Hypothalamus (tissue), 51 donors: ENCODE measurements at places on chromosomes 7 and 10.

DNA sequence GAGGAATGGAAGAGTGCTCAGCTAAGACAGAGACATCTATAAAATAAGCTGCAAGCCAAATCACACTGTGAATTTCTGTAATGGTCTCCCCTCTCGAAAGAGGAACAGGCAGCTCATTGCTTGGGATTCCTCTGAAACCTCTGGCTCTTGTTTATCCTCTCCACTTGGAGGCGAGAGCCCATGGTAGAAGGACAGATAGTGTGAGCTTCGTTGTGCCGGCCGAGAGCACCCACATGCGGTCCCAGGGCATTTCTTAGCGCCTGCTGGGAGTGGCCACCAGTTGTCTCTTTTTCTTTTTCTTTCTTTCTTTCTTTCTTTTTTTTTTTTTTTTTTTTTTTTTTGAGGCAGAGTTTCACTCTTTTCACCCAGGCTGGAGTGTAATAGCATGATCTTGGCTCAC is 26.2 kb downstream of the CNPY1 start:
- no peak for DNase-seq

- peak; percentile 15 for DNase-seq
These were observed 96.2 kb downstream of the VOPP1 start for GRCh38 chr7:55475855-55476803.

DNA sequence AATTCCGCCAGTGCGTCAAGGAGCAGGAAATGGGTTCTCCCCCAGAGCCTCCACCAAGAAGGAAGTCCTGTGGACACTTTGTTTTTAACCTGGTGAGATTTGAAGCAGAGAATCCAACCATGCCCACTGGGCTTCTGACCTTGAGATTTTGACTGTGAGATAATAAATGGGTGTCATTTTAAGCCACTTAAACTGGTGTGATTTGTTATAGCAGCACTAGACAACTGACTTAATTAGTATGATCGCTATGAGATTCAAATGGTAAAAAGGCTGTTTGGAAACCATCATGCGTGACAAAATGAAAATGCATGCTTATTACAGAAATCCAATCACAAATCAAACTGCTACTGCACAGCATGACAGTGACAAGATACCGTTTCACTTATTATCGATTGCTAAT is 98.0 kb downstream of the ADAM12 start:
- no peak for DNase-seq

DNA sequence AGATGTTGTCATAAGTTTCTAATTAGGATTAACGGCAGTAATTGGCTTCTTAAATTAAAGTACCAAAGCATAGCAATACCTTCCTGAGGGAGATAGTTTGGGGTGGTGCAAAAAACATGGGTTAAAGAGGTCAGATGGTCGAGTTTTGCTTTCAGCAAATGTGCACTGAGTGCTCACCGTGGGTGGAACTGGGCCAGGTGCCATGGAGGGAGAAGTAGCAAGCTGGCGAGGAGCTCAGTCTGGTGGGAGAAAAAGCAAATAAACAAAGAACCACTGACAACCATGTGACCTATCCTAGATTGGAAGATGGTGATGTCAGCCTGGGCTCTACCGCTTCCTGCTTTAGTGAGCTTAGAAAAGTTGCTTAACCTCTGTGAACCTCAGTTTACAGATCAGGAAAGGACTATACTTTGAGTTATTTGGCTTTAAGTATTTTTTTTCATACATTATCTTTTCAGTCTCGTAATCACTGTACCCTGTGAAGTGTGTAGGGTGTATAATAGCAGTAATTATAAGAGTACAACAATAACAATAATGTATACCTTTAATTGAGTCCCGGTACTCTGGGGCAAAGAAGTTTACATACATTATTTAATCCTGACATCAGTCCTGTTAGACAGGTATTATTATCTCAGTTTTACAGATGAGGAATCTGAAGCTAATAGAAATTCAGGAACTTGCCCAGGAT is 69.0 kb upstream of the PDCD4 start:
- no peak for DNase-seq

GRCh38 chr7:55438757-55439525 is 73.8 kb downstream of the LANCL2 start:
- no peak for DNase-seq

- no peak for DNase-seq
These were observed 45.8 kb downstream of the EEPD1 start for GRCh38 chr7:36198854-36199266.

DNA sequence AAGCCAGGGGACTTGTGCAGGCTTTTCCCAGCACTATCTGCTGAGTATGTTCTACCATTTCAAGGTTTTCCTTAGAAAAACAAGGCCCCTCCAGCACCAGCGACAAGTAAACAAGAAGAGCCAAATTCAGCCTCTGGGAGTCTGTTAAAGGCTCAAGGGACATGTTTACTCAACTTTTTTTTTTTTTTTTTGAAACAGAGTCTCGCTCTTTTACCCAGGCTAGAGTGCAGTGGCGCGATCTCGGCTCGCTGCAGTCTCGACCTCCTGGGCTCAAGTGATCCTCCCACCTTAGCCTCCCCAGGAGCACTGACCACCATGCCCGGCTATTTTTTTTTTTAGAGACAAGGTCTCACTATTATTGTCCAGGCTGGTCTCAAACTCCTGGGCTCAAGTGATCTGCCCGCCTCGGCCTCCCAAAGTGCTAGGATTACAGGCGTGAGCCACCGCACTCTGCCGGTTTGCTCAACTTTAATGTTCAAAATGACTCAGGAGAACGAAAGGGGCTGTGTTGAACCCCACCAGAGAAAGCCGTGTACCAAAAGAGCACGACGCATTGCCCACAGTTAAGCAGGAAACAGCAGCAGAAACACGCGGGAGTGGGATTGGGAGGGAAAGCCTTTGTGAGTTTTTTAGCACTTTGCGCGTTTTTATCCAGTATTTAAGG is 772 bp downstream of the PRDX3 start:
- no peak for DNase-seq

DNA sequence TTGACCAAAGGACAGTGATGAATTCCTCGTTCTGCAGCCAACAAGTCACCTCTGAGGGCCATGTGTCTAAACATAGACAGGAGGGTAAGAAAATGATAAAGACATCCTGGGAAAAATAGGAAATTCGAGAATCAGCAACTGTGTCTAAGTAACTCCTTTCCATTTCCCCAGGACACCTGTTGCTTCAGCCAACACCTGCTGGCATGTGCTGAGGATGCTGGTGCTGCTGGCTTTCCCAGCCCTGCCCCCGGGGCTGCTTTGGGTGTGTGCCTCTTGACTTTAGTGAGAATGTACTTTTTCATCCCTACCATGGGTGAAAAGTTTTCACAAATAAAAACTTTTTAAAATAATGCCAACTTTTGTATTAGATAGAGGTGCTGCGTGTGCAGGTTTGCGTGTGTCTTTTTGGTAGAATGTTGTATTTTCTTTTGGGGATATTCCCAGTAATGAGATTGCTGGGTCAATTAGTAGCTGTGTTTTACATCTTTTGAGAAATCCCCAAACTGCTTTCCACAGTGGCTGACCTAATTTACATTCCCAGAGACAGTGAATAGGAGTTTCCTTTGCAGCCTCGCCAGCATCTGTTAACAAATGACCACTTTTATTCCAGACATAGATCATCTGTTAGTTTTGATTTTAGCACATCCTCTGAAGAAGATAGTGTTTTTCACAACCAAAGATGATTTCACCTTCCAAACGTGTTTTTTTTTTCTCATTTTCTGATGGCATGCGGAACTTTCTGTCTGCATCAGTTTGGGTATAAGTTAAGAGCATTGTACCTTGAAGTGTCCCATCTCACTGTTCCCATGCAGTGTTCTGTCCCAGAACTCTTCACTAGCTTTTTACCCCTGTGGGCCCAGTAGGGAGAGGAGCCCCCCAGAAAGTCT is 104.2 kb upstream of the ACBD5 start:
- DNase-seq, result no peak

DNA sequence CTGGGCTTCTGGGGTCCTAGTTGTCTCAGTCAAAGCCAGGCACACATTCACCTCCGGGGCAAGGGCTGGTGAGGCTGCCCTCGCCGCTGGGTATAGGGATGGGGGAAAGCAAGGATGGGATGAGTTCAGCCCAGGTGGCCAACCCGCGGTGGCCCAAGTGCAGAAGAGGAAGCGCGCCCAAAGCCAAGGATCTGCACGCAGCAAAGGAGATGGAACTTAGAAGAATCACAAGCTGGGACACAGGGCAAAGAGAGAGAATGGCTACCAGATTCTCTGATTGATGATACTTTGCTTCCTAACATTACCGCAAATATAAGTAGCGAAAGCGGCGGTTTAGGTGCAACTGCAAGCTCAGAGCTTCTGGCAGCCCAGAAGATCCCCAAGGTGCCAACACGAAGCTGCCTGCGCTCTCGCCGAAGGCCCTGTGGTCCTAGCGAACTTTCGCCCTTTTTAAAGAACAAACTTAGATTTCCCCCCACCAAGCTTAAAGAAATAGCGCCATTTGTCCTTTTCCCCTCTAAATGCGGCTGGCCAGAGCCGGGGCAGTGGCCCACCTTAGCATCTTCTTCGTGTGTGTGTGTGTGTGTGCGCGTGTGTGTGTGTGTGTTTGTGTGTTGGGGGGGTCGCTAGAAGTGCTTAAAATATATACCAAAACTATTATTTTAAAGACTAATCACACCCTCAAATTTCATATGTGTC is 927 bp upstream of the MKX start:
- no peak for DNase-seq

GRCh38 chr10:8214587-8214986 is 160.1 kb downstream of the GATA3 start:
- DNase-seq, result no peak

DNA sequence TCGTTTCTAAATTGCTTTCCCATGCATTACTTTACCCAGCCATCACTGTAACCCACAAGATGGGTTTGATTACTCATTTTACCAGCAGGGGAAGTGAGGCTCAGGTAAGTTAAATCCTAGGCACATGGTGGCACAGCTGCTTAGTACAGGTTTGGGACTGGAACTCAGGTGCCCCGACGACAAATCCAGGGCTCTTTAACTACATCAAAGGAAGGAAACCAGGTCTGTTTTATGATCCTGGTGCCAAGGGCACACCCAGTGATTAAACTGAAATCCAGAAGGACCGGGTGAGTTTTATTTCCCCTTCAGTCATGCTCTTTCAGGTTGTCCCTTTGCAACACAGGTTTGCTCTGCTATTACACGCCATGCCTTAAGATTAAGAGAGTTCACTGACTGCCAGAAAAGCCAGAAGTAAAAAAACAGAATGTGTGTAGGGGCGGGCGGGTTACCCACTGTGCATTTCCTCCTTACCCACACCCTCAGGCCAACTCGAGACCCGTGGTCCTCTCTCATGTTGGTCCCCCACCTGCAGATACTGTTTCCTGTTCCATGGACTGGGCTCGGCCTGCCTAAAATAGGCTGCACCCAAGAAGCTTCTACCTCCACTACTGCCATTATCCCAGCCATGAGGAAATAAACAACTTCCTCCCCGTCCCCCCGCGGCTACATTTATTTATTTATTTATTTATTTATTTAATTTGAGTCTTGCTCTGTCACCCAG is 55.1 kb upstream of the KDM7A start:
- no peak for DNase-seq

DNA sequence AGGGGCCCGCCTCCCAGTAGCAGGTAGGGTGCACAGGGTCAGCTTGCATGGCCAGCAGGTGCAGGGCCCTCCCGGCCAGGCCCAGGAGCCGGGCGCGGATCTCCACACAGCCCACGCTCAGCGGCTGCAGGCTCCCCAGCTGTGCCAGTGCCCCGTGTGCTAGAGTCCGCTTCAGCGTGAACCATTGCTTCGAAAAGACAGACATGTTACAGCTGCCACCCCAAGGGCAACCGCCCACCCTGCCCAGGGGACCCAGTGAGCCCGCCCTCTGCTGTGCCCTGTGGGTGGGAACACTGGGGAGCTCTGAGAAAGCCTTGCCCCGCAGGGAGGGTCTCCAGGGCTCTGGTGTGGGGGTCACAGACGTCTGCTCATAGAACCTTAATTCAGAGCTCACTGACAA is 64.3 kb upstream of the NKX6-2 start:
- DNase-seq, result no peak

DNA sequence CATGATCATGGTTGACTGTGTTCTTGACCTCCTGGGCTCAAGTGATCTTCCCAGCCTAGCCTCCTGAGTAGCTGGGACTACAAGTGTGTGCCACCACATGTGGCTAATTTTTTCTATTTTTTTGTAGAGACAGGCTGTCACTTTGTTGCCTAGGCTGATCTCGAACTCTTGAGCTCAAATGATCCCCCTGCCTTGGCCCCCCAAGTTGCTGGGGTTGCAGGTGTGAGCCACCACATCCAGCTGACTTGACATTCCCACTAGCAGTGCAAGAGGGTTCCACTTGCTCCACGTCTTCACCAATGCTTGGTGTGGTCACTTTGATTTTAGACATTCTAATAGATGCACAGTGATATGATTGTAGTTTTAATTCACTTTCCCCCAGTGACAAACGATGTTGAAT is 25.1 kb downstream of the CYP26A1 start:
- no peak for DNase-seq

DNA sequence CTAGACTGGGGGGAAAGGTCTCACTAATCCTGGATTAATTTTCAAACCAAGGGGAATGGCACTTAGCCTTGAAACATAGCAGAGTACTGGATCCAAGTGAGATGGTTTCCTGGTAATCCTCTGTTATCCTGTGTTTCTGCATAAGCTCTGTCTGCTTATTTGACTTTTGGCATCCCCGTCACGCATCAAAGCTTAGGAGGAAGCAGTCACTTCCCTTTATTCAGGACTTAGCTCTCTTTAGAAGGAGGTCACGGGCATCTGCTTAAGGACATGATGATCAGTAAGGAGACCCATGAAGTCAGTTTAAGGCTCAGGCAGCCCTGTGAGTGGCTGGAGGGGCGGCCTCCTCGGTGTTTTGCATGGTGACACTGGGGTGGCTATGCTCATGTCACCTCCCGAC is 30.0 kb downstream of the TSPAN15 start:
- DNase-seq, result no peak

GRCh38 chr7:36440880-36441279 is 51.2 kb downstream of the ANLN start:
- DNase-seq, result no peak

DNA sequence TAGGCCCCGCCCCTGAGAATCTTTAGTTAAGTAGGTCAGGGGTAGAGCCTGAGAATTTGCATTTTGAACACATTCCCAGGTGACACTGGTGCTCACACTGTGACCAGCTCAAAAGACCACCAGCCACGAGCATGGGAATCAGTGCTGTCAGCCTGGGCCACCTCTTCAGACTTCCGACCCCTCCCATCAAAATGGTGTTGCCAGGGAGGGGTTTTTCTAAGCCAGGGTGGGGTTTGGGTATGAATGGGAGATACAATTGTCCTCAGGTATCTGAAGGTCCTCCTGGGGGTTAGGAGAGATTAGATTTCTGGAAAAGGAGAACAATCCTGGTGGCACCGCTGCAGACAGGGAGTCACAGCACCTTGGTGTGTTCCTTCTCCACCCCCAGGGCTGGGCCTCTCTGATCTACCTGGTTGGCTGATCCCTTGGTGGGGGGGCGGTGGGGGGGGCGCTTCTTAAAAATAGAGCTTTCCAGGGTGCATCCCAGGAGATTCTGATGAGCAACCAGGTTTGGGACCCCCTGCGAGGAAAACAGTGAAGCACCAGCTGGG is 111.5 kb upstream of the ANLN start:
- no peak for DNase-seq

- no peak for DNase-seq
These were observed 61.5 kb downstream of the GDI2 start for GRCh38 chr10:5751601-5752253.

GRCh38 chr7:130047831-130048230 is 3.3 kb downstream of the ZC3HC1 start:
- no peak for DNase-seq

- no peak for DNase-seq
These were observed 299.8 kb upstream of the NEBL start for GRCh38 chr10:21196822-21197395.
